ENCODE measurements at places on chromosomes 2 and 18. TPM values are rescaled to one million over a fixed set of nuclear protein-coding genes. Genes with fewer than 3 reads are reported as not detected.

EFR3B gene
- 0.11 TPM for polyA plus RNA-seq

B4GALT6 gene
- polyA plus RNA-seq, result 0.26 TPM

DNA sequence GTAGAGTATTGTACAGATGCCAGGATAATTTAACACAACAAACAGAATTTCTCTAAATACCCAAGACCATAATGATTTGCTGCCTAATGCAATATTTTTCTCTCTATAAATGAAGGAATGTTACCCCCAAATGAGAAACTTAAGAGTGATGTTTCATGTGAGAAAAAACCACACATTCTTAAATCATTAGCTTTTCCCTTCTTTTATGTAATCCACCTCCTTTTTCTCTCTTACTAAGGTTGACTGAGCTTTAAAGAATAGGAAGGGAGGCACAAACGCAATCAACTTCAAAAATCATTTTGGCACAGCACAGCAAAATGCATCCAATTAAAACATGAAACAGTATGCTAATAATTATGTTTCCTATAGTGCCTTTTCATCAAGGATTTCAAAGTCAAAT is 698.1 kb upstream of the CDH2 start:
- DNase-seq, result peak; percentile 45

DNA sequence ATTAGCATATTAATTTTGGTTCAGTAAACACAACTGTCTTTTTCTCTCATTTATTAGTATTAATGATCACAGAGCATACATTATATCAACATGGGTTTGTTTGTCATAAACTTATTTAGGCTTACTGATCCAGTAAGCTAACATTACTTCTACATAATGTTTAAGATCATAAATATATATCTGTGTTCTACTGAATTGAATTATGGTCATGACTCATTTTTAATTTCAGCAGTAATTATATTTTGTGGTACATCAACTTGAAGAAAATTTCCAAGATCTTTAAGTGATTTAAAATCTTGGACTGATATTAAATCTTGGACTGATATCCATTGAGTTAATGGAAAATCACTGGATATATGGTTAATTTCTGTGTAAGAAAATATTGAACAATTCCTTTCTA is 111.7 kb downstream of the CALCRL start:
- no peak for DNase-seq

TBR1 gene
- polyA plus RNA-seq, result not detected

GRCh38 chr18:5895299-5895875 is at the start of gene TMEM200C:
Gene TMEM200C (minus strand): TSS chr18:5895522. CDS start chr18:5892063, 3,459 bp downstream.
- DNase-seq, result no peak

DNA sequence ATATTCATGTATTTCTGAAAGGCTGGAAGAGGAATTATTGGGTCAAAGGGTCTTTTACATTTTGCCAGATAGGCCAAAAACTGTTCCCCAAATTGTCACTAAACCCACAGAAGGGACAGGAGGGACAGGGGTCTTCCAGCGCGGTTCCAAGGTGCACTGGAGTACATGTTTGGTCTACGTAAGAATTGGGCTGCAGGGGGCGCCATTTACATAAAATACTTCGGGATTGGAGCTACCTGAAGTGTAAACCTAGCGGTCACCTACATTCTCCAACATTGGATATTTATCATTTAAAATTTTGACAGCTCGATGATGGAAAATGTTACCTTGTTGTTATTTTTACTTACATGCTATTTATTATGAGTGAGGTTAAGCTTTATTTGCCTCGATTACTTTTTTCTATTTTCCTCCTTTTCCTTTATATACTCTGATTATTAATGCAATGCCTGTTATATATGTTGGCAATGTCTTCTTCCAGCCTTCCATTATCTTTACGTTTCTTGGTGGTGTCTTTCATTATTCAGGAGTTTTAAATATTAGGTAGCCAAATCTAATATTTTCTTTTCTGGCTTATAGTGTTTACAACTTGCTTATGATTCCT is 43.0 kb upstream of the RAB6C start:
- no peak for DNase-seq

PFN4 gene
- polyA plus RNA-seq, result 0.65 TPM

SERPINB7 gene
- polyA plus RNA-seq, result 149 TPM

DNA sequence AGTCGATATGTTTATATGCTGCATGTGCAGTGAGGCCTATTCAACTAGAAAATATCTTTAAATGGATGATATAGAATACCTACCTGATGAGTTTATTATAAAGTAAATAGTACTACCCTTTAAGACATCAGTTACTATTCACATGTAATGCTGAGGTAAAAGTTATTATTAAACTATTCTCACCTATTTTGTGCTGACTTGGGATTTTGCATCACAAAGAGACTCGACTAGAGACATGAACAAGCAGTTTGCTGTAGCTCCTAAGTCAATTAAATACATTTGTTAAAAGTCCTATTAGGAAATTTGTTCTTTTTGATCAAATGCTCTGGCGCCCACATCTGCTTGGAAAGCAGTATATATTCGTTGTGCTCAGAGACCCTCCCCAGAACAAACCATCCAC is 164.1 kb downstream of the CCDC85A start:
- DNase-seq, result no peak

MROH2A gene
- not detected for polyA plus RNA-seq
